ENCODE measurements at places on chromosomes 2 and 18. TPM values are rescaled to one million over a fixed set of nuclear protein-coding genes. Genes with fewer than 3 reads are reported as not detected.
A peak's percentile ranks its signal among the peaks of the same experiment; 100 is the strongest.

The PROM2 gene
- 0.44 TPM for total RNA-seq

GRCh38 chr2:219567791-219568361, 3.5 kb downstream of the OBSL1 start:
- H3K36me3 ChIP-seq = no peaks in the 10 kb centered on the region
- DNase-seq = no peak
- no peaks in the 10 kb centered on the region for H3K4me1 ChIP-seq
- no peak overlapping the region for H3K27ac ChIP-seq

DNA sequence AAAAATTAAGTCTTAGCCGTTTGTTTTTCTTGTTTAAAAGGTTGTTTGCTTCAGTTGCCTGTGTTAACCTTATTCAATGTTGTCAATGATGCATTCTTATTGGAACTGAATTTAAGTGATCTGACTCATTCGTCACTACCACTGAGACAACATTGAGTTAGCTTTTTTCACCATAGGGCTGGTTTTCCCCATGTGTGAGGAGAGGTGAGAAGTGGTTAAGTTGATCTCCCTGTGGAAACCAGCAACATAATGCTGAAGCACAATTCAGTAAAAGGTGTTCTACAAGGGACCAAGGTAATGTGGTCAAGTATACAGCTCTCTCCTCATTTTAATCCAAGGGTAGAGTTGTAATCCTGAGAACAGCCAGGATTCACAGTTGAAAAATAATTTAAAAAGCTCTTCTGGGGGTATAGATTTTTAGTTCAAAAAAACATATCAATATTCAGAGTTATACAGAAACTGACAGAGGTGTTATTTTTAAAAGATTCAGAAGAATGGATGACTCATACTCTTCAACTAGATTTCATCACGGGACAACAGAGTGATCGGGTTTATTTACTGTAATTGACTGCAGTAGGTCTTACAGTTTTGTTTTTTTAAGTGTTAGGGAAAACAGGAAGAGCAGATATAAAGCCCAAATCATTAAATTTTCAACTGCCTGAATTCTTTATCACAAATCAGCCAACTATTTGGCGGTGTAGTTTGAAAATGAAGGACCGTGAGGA, 12.6 kb downstream of the NOP58 start:
- DNase-seq = peak; percentile 44
- H3K36me3 ChIP-seq = peaks cover 63% of the 10 kb centered on the region
- peak overlapping the region; percentile 24 for H3K4me3 ChIP-seq
- peak overlapping the region; percentile 84 for H3K27ac ChIP-seq
- peaks cover 52% of the 10 kb centered on the region for H3K4me1 ChIP-seq

The VAMP5 gene
- total RNA-seq = 26.7 TPM

DNA sequence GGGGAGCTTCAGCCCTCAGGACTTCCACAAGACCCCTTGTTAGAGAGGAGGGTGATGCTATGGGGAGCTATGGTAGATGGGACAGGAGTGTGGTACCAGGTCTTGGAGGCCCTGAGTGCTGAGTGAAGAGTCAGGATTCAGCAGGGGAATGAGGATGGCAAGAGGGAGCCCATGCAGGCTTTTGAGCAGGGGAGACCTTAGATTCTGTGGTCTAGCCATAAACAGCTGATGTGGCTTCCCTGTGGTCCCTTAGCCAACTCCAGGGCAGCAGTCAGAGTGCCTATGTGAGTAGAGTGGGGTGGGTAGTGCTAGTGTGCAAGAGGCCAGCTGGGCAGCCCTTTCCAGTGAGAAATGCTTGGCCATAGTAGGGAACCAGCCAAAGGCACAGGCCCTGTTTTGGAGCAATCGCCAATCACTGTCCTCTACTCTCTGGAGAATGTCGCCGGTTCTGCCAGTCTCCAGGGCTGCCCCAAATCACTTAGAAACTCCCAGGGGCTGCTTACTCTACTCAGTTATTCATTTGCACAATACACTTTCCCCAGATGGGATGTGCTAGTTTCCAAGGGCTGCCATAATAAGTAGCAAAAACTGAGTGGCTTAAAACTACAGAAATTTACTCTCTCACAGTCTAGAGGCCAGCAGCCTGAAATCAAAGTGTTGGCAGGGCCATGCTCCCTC, 310.5 kb downstream of the SMAD2 start:
- no peak overlapping the region for H3K4me3 ChIP-seq
- no peak for DNase-seq
- no peak overlapping the region for H3K27ac ChIP-seq
- no peaks in the 10 kb centered on the region for H3K36me3 ChIP-seq
- H3K4me1 ChIP-seq = no peaks in the 10 kb centered on the region
- peaks cover 16% of the 10 kb centered on the region for H3K27me3 ChIP-seq

GRCh38 chr2:181937473-181937872, 45.9 kb downstream of the ITPRID2 start:
- H3K4me1 ChIP-seq = no peaks in the 10 kb centered on the region
- H3K27me3 ChIP-seq = peaks cover 7% of the 10 kb centered on the region
- H3K36me3 ChIP-seq = no peaks in the 10 kb centered on the region
- DNase-seq = no peak

The RNF138 gene
- total RNA-seq = 85.1 TPM

The FHOD3 gene
- not detected for total RNA-seq

DNA sequence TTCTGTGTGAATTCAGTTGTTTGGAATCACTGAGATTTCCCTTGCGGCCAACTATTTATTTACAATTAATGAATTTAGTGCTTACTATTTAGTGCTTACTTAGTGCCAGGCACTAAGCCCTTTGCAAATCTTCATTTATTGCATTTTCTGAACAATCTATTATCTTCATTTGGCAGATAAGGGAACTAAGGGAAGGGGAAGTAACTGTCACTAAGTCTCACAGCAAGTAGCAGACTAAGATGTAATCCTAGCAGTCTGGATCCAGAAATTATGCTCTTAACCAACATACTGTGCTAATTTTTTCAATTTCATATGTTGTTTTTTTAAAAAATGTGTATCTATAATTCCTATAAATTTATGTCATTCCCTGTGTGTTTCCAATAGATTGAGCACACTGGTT, 214.4 kb upstream of the EPC2 start:
- DNase-seq = no peak
- no peaks in the 10 kb centered on the region for H3K4me1 ChIP-seq
- H3K27me3 ChIP-seq = no peaks in the 10 kb centered on the region
- no peaks in the 10 kb centered on the region for H3K36me3 ChIP-seq

The MBOAT2 gene
- total RNA-seq = 6.9 TPM

DNA sequence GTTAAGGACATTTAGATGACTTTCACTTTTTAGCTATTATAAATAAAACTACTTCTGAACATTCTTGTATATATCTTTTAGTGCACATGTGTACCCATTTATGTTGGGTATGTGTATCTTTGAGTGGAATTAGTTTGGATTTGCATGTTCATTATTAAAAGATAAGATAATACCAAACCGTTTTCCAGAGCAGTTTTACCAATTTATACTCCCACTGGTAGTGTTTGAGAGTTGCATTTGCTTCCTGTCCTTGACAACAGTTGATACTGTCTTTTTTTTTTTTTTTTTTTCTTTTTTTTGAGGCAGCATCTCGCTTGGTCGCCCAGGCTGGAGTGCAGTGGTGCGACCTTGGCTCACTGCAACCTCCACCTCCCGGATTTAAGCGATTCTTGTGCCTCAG, 23.3 kb downstream of the SLC30A6 start:
- H3K27ac ChIP-seq = no peak overlapping the region
- no peaks in the 10 kb centered on the region for H3K27me3 ChIP-seq
- peaks cover 22% of the 10 kb centered on the region for H3K4me1 ChIP-seq

The ST8SIA3 gene
- not detected for total RNA-seq

DNA sequence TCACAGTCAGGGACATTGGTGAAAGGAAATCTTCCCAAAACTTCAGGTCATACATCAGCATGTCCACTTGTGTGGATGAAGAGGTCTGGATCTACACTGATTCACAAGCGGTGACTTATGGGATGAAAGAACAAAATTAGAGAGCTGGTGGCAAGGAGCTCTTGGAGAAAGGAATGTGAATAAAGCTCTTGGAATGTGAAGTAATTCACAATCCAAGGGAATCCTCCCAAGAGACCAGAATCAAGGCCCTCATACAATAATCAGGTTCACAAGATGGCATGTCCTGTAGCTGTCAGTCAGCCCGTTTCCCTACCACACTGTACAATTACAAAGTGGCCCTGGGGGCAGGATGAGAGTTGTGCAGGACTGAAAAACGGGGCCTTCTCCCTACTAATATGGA, 96.2 kb downstream of the MRPS9 start:
- H3K4me1 ChIP-seq = no peaks in the 10 kb centered on the region
- peaks cover 3% of the 10 kb centered on the region for H3K27me3 ChIP-seq
- no peak for DNase-seq
- no peak overlapping the region for H3K27ac ChIP-seq

The SULT1C4 gene
- not detected for total RNA-seq

GRCh38 chr2:30677861-30678385, 129.3 kb downstream of the CAPN13 start:
- no peak for DNase-seq
- H3K36me3 ChIP-seq = no peaks in the 10 kb centered on the region
- no peak overlapping the region for H3K27ac ChIP-seq
- no peaks in the 10 kb centered on the region for H3K4me1 ChIP-seq

The PLA2R1 gene
- total RNA-seq = not detected

DNA sequence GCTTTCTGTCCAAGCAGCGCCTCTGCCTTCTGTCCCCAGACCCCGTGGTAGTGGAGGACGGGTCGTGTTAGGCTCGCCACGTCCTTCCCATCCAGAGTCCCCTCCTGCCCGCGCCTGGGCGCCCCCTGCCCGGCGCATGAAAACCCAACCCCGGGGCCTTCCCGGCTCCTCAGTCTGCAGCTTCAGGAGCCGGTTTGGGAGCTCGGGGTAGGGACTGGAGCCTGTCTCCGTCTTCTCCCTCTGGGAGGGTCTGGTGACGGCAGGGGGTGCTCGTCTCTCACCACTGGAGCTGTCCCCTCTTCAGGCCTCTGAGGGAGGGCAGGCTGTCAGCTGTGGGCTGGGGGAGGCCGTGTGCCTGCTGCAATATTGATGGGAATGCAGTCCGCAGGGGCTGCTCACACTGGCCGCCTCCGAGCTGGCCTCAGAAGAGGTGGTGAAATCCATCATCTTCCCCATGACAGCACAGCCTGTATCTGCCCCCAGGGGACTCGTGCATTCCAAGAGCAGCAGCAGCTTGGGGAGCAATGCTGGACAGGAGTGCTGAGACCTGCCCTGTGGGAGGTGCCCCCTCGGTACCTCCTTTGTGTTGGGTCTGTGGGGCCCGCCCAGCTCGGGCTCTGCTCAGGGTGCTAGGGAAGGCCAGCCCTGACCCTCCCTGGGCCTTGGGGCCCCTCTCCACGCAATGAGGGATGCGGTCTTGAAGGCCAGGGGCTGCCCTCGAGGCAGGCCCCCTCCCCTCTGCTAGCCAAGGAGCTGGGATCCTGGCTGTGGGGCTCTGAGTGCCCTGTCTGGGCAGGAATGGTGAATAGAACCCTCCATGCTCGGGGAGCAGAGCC, 17.8 kb upstream of the KLHL30 start:
- no peaks in the 10 kb centered on the region for H3K36me3 ChIP-seq
- peaks cover 6% of the 10 kb centered on the region for H3K27me3 ChIP-seq
- H3K27ac ChIP-seq = no peak overlapping the region
- H3K4me3 ChIP-seq = no peak overlapping the region
- H3K4me1 ChIP-seq = no peaks in the 10 kb centered on the region

The PDCD1 gene
- 37.2 TPM for total RNA-seq

- DNase-seq = no peak
- H3K27me3 ChIP-seq = no peaks in the 10 kb centered on the region
- H3K36me3 ChIP-seq = peaks cover 47% of the 10 kb centered on the region
These were observed 65.3 kb downstream of the MIB1 start for GRCh38 chr18:21805771-21806366.

DNA sequence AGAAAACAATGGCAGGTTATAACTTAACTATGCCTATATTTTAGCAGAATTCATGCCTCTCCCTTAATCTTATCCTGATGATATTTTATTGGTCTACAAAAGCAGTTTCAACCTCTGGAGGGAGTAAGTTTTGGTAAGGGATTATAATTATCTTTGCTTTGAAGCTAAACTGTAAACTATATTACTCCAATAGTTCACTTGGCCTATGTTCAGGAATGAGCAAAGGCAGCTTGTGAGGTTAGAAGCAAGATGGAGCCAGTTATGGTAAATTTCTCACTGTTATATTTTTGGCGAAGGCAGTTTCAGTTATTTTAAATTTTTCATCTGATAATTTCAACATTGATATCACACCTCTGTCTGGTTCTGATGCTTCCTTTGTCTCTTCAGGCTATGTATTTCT, 192.5 kb upstream of the RGPD4 start:
- no peaks in the 10 kb centered on the region for H3K4me1 ChIP-seq
- no peak overlapping the region for H3K4me3 ChIP-seq
- no peak for DNase-seq
- H3K36me3 ChIP-seq = no peaks in the 10 kb centered on the region
- H3K27me3 ChIP-seq = no peaks in the 10 kb centered on the region
- no peak overlapping the region for H3K27ac ChIP-seq

DNA sequence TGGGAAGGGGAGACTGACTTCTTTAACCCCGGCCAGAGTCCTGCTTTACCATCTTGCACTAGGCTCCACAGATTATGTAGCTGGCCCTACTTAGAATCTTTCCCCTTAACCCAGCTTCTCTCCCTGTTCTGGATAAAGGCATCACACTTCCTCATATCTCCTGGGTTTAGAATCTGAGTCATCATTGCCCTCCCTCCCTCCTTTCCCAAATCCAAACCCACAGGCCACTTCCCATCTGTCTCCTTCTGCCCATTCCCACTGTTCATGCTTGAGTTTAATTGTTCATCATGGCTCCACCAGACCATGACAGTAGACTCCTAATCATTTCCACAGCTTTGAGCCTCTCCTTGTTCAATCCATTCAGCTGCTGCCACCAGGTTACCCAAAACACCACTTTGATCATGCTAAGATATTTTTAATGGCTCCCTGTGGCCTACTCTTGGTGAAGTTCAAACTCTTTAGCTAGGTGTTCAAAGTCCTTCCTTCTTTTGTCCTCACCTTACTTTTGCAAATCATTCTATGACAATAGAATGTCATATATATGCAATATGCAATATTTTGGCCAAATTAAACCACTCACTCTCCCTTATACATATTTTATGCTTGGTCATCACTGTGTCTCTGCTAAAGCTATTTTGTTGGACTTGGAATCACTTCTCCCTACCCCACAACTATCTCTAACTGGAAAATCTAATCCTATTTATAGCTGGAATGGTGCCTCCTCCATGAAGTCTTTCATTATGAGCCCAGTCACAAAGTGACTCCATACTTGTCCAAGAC, 5.5 kb downstream of the PDE11A start:
- no peak overlapping the region for H3K27ac ChIP-seq
- H3K4me3 ChIP-seq = no peak overlapping the region
- no peaks in the 10 kb centered on the region for H3K4me1 ChIP-seq
- H3K27me3 ChIP-seq = peaks cover 26% of the 10 kb centered on the region
- DNase-seq = no peak

All from activated CD4-positive, alpha-beta T cell treated with anti-CD3 and anti-CD28 coated beads for 36 hours (primary cell).